ENCODE measurements at places on chromosomes 7 and 10.

DNA sequence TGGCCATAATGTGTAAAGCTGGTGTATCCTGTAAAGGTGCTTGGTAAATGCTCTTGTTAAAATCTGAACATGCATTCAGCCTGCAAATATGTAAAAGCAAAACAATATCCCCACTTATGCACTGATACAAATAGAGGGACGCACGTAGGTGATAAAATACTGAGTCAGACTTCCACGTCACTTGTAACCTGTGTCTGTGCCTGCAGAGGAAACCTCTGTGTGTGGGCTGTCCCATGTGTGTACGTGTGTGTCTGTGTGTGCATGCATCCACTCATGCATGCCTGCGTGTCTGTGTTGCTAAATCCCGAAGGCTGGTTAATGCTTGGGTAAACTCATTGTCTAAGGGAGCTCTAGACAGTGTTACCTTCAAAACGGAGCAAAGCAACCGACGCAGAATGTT lies 68.9 kb downstream of the KLF6 start:
- DNase-seq: no peak

DNA sequence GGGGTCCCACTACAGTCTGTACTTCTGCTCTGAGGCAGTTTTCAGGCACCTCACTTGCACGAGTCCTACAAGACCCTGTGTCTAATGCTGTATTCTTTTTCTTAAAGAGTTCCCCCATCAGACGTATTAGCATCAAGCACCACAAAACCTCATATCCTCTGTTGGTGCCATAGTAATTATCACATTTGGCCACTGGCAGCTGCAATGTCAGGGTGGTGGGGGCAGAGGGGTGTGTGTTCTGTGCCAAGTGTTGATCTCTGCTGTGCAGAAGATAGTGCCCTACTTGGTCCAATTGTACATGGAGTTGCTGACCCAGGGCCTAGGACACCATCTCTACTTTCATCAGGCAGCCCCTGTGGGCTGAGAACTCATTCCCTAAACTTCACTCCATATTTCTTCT lies 20.0 kb upstream of the JAZF1 start:
- DNase-seq: no peak

- DNase-seq: no peak
These were observed 6.9 kb upstream of the GSTK1 start for GRCh38 chr7:143256325-143256724.

DNA sequence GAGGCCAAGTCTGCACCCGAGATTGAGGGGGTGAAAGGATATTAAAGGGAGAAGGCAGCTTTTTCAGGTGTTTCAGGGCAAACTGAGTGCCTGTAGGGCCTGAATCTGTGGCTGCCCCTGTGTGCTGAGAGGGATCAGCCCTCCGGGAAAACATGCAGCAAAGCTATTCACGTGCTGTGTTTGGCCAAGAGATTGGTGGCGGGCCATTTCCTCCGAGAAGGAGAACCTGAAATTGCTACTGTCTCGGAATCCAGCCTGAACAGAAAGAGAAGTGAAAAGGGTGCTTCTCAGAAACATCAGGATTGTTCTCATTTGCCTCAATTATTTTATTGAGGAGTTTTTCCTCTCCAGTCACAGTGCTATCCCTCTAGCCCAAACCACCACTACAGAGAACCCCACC lies 16.0 kb downstream of the GIMAP5 start:
- DNase-seq: no peak

GRCh38 chr7:139078911-139079310 lies 30.6 kb downstream of the ZC3HAV1 start:
- no peak for DNase-seq
